Heart left ventricle (tissue), 16 donors: ENCODE measurements at places on chromosomes 5 and 9. TPM values are rescaled to one million over a fixed set of nuclear protein-coding genes. Genes with fewer than 3 reads are reported as not detected.

DNA sequence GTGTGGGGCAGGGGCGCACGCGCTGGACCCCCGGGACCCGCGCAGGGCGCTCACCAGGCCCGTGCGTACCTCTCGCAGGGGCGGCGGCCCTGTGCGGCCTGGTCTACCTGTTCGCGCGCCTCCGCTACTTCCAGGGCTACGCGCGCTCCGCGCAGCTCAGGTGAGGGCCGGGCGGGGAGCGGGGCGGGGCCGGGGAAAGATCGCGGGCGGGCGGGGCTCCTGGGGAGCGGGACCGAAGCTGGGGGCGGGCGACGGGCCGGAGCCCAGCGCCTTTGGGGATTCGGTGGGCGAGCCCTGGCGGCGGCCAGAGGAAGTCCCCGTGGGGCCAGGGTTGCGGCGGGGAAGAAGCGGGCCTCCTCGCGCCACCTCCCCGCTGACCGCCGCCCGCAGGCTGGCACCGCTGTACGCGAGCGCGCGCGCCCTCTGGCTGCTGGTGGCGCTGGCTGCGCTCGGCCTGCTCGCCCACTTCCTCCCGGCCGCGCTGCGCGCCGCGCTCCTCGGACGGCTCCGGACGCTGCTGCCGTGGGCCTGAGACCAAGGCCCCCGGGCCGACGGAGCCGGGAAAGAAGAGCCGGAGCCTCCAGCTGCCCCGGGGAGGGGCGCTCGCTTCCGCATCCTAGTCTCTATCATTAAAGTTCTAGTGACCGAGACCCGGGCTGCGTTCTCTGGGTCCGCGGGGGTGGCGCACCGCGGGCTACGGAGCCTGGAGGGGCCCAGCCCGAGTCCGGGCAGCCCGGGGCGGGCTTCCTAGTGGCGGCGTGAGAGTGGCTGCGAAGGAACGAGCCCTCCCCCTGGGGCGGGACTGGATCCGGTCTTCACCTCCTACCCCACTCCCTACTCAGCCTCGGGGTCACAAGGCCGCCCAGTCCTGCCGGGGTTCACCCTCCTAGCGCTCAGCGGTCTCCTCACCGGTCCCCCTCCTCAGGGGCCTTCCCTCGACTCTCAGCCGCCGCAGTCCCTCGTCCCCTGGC, 2.4 kb downstream of the LTC4S start:
- peaks cover 38% of the 10 kb centered on the region for H3K36me3 ChIP-seq
- peak overlapping the region; percentile 70 for H3K4me3 ChIP-seq
- peak; percentile 88 for DNase-seq

- no peak overlapping the region for H3K4me3 ChIP-seq
- H3K27ac ChIP-seq = no peak overlapping the region
- no peaks in the 10 kb centered on the region for H3K27me3 ChIP-seq
- DNase-seq = no peak
- H3K4me1 ChIP-seq = no peaks in the 10 kb centered on the region
- H3K36me3 ChIP-seq = no peaks in the 10 kb centered on the region
Observed at GRCh38 chr5:138626333-138626944, 51.2 kb upstream of the HSPA9 start.

- H3K27me3 ChIP-seq = peaks cover 65% of the 10 kb centered on the region
- peak overlapping the region; percentile 30 for H3K4me3 ChIP-seq
- peak; percentile 58 for DNase-seq
Observed at GRCh38 chr9:93958819-93959682, 3.9 kb upstream of the BARX1 start.

- H3K27ac ChIP-seq = no peak overlapping the region
- no peaks in the 10 kb centered on the region for H3K27me3 ChIP-seq
- peaks cover 96% of the 10 kb centered on the region for H3K36me3 ChIP-seq
- H3K4me1 ChIP-seq = peaks cover 2% of the 10 kb centered on the region
- no peak overlapping the region for H3K4me3 ChIP-seq
Observed at GRCh38 chr5:150398722-150399523, 13.8 kb downstream of the CD74 start.

DNA sequence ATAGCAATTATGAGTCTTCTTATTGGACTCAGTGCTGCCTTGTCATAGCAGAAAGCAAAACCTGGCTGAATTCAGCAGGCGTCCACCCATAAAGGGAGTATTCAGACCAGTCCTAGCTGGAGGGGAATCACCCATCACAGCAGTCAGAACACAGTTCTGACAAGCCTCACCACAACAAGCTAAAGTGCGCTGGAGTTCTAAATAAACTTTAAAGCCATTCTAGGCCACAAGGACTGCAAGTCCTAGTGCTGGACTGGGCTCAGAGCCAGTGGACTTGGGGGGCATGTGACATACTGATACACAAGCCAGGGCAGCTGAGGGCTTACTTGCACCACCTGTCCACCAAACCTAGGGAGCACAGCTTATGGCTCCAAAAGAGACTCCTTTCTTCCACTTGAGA, 115.3 kb upstream of the PCSK5 start:
- DNase-seq = peak; percentile 12
- H3K36me3 ChIP-seq = no peaks in the 10 kb centered on the region
- H3K27ac ChIP-seq = no peak overlapping the region
- no peak overlapping the region for H3K4me3 ChIP-seq

Gene GAS1
- 5.5 TPM for total RNA-seq

Gene MYMK
- total RNA-seq = not detected

Gene HCN1
- total RNA-seq = not detected
